Foreskin fibroblast (primary cell): ENCODE measurements at places on chromosomes 4 and X.

DNA sequence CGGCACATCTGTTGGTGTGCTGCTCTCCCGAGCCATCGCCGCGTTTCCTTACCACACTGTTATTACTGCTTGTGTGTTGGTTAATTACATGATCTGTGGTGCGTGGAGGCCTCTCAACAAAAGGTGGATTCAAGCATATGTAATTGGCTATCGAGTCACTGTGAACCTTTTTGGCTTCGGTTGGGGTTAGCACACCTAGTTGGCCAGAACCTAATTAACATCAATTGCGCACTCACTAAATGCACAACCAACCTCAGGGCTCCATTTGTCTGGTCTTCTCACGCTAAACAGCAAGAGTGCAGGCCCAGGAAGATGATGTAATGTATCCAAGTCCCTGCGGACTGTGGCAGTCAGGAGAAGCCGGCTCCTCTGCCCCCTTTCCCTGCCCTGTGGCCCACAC lies 17.4 kb downstream of the ENPP6 start:
- DNase-seq = no peak

DNA sequence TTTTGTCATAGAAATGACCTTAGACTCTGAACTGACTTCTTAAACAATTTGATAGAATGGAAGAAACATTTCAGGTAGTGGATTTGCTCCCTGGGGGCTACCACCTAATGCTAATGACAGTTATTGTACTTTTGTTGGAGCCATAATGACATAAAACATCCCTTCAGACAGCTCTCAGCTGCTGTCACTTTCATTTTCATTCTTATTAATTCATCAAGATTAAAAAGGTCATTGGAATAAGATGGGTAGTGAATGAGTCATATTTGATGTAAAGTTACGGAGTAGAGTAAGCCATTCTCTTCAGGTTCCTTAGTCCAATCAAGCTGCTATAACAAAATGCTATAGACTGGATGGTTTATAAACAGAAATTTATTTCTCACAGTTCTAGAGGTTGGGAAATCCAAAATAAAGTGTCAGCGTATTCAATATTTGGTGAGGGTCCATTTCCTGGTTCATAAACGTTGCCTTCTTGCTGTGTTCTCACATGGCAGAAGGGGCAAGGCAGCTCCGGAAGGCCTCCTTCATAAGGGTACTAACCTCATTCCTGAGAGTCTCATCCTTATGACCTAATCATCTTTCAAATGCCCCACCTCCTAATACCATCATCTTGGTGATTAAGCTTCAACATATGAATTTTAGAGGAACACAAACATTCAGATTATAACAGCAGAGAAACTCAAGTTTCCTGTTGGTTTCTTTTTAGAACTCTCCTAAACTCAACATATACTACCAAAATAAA lies 268.5 kb downstream of the ARAP2 start:
- no peak for DNase-seq

- DNase-seq = peak; percentile 31
These were observed 10.7 kb downstream of the MED12 start for GRCh38 chrX:71128915-71129765.

GRCh38 chrX:63993936-63994335 lies 208.9 kb upstream of the ARHGEF9 start:
- DNase-seq = no peak

- DNase-seq = peak; percentile 22
These were observed 254.5 kb downstream of the SPRY1 start for GRCh38 chr4:123651066-123651465.

DNA sequence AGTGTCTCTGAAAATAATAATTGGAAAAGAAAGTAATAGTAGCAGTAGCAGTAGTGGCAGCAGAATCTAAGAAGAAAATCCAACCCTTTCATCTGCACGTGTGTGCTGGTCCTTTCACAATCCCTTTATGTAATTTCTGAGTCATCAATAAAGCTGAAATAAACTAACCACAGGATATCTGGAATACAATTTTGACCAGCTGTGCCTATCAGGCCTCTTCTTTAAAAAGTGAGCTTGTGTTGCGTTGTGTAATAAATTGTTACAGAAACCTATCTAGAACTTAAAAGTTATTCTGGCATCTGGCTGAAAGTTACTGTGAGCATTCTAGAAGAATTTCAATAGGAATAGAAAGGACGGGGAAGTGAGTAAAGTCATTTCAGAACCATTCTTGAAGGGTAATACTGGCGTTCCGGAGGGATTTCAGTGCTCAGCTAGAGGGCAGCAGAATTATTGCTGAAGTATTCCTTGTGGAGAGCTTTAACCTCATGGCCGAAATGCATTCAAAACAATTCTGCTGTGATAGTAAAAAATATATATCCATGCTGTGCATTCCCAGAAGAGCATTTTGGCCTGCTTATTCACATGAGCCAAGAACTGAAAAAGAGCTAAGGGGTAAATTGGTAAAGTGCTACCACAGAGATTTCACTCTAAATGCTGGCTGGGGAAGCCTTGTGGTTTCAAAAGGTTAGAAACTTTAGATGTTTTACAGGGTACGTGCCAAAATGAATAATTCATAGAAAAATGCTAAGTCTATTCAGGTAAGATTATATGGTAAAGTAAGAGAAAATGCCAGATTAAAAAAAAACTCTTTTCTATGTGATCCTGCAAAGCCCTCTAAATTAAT lies 260.6 kb downstream of the NKX6-1 start:
- DNase-seq = peak; percentile 13

- DNase-seq = peak; percentile 45
These were observed at the start of gene AMOT for GRCh38 chrX:112840382-112841113. AMOT (minus strand) TSS chrX:112840831; CDS start chrX:112823126, 17,705 bp downstream.

GRCh38 chrX:53990171-53990570 lies 54.1 kb downstream of the PHF8 start:
- no peak for DNase-seq

- no peak for DNase-seq
These were observed 8.0 kb downstream of the MAEA start for GRCh38 chr4:1297456-1298325.

DNA sequence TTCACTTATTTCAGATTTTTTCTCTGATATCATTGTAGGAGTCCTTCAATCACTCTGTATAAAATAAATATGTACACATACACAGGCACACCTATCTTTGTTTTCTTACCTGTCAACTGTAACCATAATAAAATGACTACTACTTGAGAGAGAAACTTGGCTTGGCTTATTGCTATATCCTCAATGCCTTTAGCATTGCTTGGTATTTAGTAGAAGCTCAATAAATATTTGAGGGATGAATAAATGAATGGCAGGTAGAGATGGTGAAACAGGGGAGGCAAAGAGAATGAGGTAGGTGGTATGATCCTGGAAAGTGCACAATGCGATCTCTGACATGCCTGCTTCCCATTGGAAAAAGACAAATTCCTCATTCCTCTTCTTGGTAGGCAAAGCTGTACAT lies 21.8 kb upstream of the CXCL6 start:
- no peak for DNase-seq

GRCh38 chrX:134632355-134632754 lies 25.9 kb downstream of the PLAC1 start:
- no peak for DNase-seq

DNA sequence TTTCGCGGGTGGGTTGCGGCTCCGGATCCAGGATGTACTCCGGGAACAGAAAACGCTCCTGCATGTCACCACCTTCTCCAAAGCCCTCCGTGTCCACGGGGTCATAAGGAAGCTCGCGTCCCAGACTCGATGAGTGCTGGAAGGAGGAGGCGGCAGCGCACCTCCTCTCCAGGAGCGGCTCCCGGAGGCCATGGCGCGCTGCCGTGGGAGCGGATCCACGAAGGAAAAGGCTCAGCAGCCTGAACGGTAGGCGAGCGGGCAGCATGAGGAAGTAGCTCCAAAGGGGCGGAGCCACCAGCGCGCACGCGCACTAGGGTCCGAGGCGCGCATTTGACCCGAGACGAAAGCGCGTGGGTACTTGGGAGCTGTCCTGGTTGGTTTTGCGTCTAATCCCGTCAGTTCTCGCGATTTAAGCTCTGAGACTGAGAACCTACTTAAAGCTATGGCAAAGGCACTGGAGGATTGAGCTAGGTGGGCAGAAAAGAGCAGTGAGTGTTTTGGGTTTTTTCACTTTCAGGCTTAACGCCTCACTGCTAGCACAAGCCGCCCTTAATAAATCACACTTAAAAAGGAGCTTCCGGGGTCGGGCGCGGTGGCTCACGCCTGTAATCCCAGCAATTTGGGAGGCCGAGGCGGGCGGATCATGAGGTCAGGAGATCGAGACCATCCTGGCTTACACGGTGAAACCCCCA lies at the start of gene NOA1:
Gene NOA1, minus strand, starts transcription at position 286 of the 692 bp plus-strand sequence. Its CDS starts 21 bp downstream, at position 265.
- DNase-seq = peak; percentile 99

DNA sequence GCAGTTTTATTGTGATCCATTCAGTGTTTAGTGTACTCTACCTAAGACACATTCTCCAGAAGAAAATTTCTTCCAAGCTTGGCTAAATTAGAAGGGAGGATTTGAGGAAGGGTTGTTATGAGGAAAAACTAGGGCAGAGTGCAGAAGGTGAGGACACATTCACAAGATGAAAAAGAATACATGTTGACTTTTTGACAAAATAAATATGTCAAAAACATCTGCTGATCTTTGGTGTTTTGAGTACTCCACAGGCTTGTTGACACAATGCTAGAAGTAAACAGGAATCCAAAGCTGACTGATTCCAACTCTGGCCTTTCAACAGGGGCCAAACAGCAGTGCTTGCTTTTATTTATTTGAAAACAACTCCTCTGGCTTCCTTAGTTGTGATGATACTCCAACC lies 125.8 kb upstream of the SLC7A11 start:
- DNase-seq = no peak

DNA sequence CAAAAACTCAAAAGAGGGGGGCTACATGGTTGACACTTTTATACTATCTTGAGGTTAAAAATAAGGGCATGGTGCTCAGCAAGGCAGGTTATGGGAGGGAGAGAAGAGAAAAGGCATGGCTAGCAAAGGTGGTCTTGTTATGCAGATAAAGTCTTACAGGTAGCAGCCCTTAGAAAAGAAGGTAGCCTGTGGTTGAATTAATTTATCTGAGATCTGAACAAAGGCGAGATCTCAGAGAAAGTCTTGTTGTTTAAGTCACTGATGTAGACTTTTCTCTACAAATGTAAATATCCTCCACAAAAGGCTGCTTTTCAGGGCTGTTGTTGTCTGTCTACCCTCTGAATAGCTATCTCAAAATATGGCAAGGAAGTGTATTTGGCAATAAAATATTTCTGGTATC lies 1250.4 kb downstream of the PCDH18 start:
- DNase-seq = no peak

- DNase-seq = peak; percentile 70
These were observed 62.3 kb upstream of the LNX1 start for GRCh38 chr4:53653484-53654053.

DNA sequence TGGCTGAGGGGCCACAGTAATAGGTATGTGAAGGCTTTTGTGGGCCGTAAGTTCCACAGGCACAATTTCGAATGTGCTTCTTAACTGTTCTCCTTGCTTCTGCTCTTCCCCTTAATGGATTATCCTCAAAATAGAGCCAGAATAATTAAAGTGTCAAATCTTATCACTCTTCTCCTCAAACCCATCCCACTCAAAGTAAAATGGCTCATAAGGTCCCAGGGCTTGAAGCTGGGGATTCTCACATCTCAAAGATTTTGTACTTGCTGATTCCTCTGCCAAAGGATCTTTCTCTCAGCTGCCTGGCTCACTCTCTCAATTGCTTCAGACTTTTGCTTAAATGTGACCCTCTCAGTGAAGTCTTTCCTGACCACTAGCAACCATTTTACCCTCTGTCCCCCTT lies 16.6 kb downstream of the ADAMTS3 start:
- no peak for DNase-seq

- no peak for DNase-seq
These were observed 116.3 kb downstream of the MSN start for GRCh38 chrX:65783746-65784145.
